ENCODE measurements at places on chromosomes 6 and 20.

DNA sequence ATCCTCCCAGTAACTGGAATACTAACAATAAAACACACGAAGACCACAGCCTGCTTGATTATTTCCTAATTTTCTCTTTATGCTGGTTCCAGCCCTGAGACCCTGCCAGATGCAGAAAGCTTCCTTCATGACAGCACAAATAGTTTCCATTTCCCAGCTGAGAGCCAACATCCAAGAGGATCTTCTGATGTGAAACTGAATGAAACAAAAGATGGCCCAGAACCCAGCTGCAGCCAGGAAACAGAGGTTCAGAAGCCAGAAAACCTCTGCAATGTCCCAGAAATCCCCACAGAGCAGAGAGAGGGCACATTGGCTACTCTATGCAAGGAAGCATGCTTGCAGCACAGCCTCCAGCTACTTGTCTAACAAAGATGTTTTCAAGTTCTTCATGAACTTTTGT, 61.8 kb upstream of the PLEKHG1 start:
- DNase-seq, result no peak

- no peak for DNase-seq
Measured at GRCh38 chr20:4802023-4802422, 80.3 kb downstream of the PRND start.

DNA sequence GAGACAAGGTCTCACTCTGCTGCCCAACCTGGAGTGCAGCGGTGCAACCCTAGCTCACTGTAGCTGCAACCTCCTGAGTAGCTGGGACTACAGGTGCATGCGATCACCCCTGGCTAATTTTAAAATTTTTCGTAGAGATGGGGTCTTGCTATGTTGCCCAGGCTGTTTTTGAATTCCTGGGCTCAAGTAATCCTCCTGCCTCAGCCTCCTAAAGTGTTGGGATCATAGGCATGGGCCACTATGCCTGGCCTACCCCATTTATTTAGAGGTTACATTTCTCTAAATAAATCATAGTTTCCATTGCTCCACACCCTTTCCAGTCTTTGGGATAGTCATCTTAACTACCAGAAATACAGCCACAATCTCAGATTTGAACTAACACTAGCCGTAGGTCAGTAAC, 134.7 kb upstream of the CITED2 start:
- DNase-seq, result no peak

GRCh38 chr6:113629975-113630737, 227.0 kb upstream of the MARCKS start:
- DNase-seq, result no peak

DNA sequence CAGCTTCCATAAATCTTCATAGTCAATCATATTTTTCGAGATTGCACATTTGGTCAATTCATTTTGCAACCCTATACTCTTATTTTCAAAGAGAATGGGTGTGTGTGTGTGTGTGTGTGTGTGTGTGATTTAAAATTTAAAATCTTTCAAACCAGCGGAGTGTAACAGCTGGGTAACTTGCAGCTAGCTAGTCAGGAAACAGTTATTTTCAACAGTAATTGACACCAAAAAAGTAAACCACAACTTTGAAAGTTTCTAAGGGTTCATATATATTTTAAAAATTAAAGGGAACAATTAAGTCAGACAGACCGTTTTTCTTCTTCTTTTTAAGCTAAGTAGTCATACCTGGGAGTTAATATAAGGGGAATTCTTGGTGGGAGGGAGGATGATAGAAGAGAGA, 57.0 kb downstream of the PRR18 start:
- no peak for DNase-seq

GRCh38 chr20:41425180-41425884, 58.7 kb upstream of the EMILIN3 start:
- no peak for DNase-seq

- DNase-seq, result no peak
Measured at GRCh38 chr6:106363401-106364138, 3.1 kb downstream of the CRYBG1 start.

DNA sequence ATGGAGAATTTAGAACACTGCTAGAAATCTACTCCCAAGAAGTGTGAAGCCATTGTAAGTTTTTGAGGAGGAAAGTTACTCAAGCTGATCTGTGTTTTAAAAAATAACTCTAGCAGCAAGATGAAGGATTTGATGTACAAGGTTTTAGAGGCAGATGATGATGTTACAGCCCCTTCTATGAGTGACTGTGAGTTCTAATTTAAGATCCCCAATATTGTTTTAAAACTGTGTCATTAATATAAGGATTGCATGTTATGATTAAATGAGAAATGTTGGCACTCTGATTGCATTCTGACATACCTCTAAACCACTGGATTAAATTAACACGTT, 293.5 kb downstream of the ADGB start:
- DNase-seq, result no peak

Data from WTC11 (cell line).